ENCODE measurements at places on chromosomes 2 and 18.

GRCh38 chr18:49613141-49613640, 51.3 kb downstream of the LIPG start:
- no peak for DNase-seq

DNA sequence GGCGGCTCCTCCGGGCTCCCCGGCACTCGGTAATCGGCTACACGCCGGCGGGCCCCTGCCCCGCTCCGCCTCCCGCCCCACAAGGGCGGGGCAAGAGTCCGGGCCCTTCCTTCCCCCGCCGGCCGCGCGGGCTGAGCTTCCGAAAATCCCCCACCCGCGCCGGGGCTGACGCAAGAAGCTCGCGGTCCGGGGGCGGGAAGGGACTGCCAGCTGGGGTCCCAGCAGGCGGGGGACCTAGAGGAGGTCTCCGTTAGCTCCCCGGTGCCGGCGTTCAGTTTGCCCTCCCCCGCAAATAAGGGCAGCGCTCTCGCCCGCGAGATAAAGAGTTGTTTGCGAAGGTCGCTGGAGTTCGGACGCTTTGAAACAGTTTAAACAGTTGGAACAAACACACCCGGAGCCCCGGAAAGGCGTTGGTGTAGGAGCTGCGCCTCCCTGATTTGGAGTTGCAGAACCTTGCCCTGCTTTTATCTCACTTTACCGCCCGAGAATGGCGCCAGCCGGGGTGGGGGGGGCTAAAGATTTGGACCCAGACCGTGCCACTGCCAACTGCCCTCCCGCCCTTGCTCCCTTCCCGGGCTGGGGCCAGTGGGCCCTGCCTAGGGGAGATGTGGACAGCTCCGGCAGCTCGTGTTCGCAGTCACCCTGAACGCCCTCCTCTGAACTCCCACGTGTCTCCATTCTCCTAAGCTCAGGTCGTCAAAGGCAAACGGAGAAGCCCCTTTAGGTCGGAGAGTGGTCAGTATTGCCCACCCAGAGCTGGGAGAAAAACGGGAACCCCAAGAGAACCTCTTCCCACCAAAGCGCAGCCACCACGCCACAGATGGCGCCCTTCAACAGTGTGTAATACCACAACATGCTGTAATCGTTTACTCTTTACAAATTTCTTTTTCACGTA, at the start of gene NFE2L2:
TSS of gene NFE2L2 (minus strand) at position 35 of the 895 bp plus-strand sequence. CDS start 151 bp downstream, outside the sequence.
- DNase-seq = peak; percentile 93

DNA sequence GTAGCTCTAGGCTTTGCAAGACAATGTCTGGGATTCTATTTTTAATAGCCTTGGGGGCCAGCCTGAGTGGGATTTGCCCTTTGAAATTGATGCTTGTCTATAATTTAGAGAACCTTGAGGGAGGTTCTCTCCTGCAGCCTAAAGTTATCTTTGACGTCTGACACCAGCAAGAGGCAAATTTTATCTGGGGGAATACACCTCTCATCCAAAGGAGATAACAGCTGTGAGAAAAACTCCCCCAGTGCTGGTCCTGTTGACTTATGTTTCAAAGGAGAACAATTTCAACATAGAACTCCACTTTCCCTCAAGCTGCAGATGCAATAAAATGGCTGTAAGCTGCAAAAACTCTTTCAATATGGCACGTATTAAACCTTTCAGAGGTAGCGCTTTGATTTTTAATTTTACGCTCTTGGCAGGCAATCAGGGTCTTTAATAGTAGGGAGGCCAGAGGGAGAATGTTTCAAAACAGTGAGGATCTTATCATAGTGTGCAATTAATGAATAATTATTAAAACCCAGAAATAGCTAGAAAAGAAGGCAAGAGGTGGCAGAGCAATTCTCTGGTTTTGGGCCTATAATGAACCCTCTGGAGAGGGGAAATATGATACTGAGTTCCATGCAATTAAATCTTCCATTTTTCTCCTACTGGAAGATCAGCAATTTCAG, 62.4 kb downstream of the LYPD1 start:
- DNase-seq = no peak

GRCh38 chr2:76930056-76930744, 592.0 kb downstream of the LRRTM4 start:
- no peak for DNase-seq

GRCh38 chr2:6793371-6793770, 72.3 kb downstream of the CMPK2 start:
- DNase-seq = no peak

- DNase-seq = no peak
Measured at GRCh38 chr18:49486134-49486533, 900 bp downstream of the C18orf32 start.

DNA sequence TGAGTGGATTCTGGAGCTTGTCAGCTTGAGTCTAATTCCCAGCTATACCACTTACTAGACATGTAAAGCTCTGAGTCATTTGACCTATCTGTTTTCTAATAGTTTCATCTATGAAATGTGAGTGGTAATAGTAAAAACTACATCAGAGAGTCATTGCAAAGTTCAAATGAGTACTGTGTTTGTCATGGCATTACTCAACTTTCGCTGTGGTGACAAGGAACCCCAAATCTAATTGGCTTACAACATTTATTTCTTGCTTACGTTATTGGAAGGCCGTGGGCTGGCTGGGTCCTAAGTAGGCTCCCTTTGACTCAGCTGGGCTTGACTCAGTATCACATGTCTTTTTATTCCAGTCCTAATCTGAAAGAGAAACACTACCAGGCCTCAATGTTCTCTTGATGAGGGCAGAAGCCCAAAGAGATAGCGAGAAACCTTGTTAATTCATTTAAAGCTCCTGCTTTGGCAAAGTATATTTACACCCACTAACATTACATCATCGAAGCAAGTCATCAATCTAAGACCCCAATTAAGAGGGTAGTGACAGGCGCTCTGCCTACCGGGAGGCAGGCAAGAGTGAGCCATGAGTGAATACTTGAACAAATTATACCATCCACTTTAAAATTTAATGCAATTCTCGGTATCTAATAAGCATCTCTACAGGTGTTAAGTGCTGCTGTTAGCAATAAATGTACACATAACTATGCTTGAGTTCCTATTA, 431.8 kb upstream of the SPHKAP start:
- DNase-seq = no peak

GRCh38 chr2:100068395-100068794, 74.0 kb downstream of the AFF3 start:
- DNase-seq = no peak

DNA sequence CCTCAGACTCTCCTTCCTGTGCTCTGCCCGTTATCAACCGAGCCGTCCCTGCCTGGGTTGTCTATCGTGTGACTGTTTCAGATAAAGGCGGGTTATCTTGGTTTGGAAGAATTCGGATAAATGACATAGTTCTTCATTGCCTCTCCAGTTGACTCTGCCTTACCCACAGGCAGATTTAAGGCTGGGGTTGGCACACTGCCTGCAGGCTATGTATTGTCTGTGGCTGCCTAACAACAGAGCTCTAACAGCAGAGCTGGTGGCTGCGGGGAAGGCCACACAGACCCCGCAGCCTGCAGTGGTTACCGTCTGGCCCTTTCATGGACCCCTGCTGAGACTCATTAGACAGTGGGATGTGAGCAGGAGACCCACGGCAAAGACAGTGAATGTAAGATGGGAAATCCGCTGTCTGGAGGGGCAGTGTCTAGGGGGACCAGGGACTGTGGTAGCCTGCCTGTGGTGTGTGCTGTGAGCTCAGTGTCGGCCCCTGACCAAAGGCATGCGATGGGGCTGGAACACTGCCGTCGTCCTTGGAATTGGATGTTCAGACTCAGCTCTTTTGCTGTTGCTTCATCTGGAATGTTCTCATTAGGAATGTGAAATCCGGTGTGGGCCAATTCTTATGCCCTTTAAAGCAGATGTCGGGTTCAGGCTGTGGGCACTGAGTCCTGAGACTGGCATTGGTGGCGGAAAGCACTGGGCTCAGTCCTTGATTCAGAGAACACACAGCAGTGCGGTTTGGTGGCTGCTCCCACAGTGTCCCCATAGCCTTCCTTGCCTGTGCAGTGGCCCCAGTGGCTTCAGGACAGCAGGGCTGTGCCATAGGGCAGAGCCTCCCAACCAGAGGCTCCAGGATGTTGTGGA, 44.5 kb downstream of the SH3RF3 start:
- no peak for DNase-seq

DNA sequence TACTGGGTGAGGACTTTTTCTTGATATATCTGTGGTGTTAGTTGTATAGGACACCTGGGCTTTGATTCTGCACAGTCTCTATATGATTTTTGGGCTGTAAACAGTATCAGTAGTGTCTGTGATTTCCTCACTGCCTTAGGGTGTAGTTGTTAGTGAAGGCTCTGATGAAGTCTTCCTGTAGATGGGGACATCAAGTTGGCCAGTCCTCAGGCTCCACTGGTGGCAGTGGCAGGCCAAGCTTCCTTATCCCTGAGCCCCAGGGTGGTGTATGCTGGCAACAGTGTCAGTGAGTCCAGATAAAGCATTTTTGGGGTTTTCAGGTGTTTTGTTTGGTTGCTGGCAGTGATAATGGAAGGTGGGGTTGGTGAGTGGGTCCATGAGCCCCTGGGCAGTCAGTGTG, 961.4 kb downstream of the DSC3 start:
- no peak for DNase-seq
